ENCODE measurements at places on chromosomes 2 and 18.

GRCh38 chr18:2482706-2483475, 88.4 kb downstream of the METTL4 start:
- no peak for DNase-seq

GRCh38 chr18:57923611-57924010, 120.4 kb upstream of the NEDD4L start:
- no peak for DNase-seq

- DNase-seq, result no peak
Observed at GRCh38 chr18:75592527-75592926, 165.0 kb upstream of the SMIM21 start.

GRCh38 chr2:228938629-228939028, 332.5 kb downstream of the PID1 start:
- DNase-seq, result peak; percentile 32

GRCh38 chr2:121061633-121062032, 223.4 kb downstream of the TFCP2L1 start:
- DNase-seq, result no peak

Data from Jurkat, Clone E6-1 (cell line).